ENCODE measurements at places on chromosomes 6 and 20.
A peak's percentile ranks its signal among the peaks of the same experiment; 100 is the strongest.

DNA sequence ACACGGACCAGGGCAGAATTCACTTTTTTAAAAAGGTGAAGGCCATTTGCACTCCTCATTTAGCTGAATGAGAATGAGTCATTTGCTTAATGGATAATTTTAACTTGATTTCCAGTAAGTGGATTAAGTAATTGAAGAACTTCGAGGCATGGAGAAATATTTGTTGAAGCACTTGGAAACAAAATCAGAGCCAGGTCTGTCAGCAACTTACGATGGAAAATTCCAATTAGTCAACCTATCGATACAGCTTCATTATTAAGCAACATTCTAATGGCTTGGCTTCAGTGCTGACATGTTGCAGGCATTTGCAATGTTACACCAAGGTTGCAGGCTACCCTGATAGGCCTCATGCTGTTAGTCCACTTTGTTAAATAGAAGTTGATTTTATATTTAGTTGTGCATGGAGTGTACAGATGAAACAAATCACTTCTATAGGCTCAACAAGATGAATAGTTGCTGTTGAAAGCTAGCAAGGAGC lies 423.5 kb upstream of the SLC35B3 start:
- no peak for DNase-seq

GRCh38 chr20:63766695-63767426 lies 27.3 kb downstream of the SLC2A4RG start:
- no peak for DNase-seq

GRCh38 chr6:41705311-41705995 lies 30.0 kb downstream of the TFEB start:
- no peak for DNase-seq

DNA sequence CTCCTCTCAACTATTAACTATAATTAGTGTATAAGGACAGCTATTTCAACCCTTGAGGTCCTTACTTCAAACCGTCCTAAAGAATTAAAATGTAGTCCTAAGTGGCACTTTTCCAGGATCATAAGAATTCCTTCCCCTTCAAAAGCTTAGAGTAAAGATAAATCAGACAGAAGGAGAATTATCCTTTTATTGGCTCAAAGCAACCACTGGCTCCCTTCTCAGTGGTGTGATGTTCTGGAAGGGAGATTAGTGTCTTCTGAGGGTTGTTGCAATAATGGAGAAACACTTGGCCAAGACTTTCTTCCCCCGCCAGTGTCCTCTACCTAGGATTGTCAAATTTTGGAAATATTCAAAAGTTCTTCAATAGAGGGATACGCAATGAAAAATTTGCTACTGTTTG lies 89.1 kb upstream of the PLEKHG1 start:
- no peak for DNase-seq

DNA sequence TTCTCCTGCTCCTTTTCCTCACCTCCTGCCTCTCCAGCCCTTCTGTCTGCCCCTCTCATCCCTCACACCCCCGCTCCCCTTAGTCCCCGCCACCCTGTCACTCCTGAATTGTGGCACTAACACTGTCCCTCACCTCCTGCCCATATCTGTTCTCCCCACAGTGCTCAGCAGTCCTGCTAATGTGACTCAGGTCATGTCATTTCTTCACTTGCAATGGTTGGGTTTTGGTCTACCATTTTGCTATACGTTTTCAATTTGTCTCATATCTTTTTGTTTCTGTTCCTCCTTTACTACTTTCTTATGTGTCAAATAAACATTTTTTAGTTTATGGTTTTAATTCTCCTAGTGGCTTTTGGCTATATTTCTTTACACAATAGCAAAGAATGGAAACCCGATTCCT lies 1.3 kb upstream of the HLA-B start:
- DNase-seq, result no peak

DNA sequence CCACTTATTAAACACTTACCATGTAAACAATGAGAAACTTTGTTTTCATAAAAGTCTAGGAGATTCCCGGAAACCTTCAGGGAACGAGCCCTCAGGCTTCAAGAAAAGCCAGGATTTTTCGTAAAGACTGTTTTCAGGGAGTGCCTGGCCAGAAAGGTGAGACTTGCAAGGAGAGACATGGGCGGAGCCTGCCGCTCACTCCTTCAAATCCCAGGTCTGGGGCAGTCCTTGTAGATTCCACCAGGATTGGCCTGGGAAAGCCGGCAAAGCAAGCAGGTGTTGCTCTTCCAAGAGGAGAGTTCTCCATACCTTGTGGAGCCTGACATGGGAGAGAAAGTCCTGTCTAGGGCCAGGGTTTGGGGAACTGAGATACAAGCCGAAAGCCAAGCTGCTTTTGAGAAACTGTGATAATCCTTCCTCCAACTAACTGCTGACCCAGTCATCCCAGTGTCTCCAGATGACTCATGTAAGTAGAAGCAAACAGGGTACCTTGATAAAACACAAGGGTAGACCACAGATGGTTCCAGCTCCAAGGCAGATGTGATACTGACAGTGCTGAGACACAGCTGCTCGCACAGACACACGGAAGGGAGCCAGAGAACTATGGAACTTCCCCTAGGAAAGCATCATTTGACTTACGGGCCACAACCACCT lies 69.4 kb upstream of the NAA20 start:
- DNase-seq, result no peak

DNA sequence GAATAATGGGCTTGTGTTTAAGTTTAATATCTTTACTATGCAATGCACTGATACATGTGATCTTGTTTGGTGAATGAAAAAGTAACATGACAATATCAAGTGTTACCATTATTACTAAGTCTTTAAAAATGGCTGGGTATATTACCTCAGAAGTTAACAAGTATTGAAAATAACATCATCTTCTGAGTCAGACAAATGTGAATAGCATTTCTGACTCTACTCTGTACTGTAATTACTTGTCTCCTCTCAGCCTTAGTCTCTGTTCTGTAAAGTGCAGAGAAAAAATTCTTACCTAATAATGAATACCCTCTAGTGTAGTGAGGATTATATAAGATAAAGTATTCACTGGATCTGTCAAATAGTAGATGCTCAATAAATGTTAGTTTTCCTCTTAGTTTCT lies 47.0 kb upstream of the GCLC start:
- no peak for DNase-seq

DNA sequence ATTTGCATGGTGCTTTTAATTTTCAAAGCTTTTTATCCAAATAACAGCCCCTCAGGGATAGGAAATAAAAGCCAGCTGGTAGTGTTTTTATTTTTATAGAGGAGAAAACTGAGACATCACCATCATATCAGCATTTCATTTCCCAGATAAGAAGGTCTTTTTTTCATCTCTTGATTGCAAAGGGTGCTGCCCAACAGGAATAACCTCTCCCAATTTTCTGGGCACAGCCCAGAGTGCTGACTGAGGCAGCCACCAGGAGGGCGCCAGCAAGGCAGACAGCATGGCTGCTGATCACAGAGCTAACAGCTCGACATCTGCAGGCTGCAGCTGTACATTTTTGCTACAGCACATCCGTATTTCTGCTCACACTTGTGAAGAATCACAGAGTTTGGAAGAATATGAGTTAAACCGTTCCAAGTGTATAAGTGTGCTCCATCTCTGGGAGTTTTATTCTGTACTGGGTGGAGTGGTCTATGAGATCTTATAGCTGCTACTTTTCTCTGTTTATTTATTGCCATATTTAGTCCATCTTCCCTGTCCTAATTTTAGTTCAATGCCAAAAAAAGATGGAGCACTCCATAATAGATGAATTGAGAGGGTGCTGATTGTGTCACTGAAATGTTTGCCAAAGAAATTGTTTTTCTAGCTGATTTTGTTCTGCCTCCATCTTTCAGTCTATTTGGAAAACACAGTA lies 85.5 kb upstream of the C20orf144 start:
- no peak for DNase-seq

DNA sequence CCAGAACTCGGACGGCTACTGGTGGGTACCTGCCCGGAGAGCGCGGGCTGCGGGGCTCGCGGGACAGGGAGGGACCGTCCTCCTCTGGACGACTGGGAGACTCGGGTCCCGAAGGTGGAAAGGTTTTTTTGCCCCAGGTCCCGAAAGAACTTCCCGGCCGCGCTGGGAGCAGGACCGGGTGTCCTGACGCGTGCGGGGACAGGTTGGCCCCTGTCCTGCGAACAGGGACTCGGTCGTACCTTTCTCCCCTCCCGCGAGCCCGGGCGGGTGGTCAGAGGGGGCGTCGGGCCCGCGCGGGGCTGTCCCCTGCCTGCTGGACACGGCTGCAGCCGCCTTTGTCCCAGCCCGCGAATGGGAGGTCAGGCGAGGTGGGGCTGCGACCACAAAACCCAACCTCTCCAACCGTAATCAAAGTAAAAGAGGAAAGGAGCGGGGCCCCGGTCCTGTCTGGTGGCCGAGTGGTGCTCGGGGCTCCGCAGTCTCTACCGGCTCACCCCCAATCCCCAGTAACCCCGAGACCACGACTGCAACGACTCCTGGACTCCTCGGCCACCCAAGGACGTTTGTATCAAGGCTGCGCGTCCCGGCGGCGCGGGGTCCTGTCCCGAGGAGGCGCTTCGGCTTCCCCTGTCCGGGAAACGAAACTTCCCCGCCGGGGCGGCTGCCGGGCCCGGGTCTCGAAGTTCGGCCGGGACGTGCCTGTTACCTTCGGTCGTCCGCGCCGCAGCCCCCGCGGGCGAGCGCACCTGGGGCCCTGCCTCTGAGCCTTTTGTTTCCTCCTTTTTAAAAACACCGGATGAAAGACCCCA lies 798 bp downstream of the DSP start:
- DNase-seq, result peak; percentile 80

- DNase-seq, result no peak
Measured at GRCh38 chr6:145345094-145345493, 390.2 kb downstream of the EPM2A start.

DNA sequence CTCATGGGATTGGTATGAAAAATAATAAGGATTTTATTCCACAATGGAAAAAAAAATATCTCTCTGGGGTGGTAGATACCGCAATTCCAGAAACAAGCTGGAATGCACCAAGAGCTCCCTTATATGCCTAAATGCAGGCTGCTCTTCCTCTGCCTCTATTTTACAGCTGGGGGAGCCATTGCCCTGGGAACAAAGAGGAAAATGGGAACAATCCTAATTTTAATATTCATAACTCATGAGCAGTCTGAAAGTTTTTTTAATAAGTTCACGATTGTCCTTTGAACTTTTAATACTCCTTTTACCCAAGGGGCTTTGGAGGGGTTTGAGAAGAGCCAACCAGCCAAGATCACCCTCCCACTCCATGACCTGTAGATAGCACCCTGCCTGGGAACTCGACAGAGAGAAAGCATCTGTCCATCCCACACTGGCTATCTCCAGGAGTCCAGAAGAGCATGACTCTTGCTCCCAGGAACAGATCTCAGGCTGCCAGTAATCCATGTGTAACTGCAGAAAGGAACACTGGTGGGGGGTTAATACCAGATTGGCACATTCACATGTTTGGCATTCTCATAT lies 74.7 kb downstream of the CD83 start:
- no peak for DNase-seq

- DNase-seq, result no peak
Measured at GRCh38 chr6:137413482-137413881, 80.7 kb downstream of the OLIG3 start.

DNA sequence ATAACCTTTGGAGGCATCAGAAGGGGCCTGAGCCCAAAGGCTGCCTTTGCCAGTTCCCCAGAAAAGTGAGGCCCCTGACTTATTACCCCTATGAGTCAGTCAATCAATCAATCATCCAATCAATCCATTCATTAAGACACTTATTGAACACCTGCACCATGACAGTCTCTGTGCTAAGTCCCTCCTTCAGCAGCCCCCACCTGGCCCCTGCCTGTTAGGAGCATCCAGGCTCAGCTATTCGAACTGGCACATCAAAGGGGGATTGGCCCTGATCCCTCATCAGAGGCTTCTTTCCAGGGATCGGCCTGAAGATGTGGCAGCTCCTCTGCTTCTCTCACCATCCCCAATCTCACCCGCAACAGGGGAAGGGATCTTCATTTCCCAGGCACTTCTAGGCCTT lies 27.7 kb upstream of the VEGFA start:
- no peak for DNase-seq

GRCh38 chr20:34316196-34316814 lies 13.2 kb upstream of the AHCY start:
- no peak for DNase-seq

GRCh38 chr6:17957086-17957485 lies 30.3 kb downstream of the KIF13A start:
- no peak for DNase-seq

DNA sequence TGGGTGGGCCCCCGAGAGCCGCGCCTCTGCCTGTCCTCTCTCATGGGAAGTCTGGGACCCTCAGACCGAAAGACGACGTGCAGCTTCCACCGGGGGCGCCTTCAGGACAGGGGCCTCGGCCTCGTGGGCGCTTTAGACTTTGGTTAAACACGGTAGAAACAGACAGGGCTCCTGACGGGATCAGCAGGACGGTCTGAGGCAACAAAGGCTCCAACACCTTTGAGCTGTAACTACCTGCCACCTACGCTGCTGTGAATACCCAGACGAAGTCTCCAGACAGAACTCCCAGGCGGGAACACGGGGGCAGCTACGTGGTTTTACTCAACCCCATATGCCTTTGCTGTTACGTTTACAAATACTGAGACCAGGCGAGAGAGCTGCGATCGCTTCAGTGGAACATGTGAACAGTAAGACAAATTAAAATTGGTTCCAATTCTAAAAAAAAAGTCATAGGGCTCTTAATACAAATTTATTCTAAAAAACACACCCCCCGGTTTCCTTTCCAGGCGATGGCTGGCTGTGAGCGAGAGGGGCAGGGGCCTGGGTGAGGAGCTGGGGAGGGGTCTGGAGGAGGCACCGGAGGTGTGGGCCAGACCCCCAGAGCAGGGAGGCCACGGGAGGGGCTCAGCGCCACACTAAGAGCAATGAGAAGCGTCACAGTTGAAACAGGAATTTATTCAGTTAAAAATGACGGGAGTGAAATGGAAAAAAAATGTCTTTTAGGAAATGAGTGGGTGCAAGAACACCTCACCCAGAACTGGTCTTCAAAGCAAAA lies 453.2 kb downstream of the QKI start:
- no peak for DNase-seq

- no peak for DNase-seq
Measured at GRCh38 chr6:46895930-46896329, 25.8 kb downstream of the ADGRF5 start.

DNA sequence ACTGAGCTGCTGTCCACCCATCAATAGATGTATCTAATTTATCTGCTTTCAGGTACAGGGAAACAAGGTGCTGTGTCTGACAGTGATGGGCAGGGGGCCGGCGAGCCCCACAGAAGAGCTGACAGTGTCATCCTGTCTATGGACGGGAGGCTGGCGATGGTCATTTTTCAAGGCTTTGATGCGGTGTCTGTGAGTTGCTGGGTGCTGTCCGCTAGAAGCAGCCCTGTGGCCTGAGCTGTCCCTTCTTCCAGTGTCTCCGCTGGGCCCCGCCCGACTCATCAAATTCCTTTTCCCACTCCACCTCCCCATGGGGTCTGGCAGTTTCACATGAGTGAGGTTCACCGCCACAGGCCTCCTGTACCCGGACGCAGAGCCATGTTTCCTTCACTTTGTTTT lies 161.4 kb upstream of the PMEPA1 start:
- no peak for DNase-seq

DNA sequence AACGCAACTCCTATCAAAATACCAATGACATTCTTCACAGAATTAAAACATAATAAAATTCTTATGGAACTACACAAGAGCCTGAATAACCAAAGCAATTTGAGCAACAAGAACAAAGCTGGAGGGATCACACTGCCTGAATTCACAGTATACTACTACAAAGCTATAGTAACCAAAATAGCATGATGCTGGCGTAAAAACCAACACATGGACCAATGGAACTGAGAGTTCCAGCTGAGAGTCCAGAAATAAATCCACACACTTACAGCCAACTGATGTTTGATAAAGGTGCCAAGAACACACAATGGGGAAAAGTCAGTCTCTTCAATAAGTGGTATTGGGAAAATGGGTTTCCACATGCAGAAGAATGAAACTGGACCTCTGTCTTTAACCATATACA lies 6.9 kb downstream of the MLIP start:
- DNase-seq, result no peak

All from eye (tissue), 1 donor.